ENCODE measurements at places on chromosomes 4 and X.
A peak's percentile ranks its signal among the peaks of the same experiment; 100 is the strongest.

DNA sequence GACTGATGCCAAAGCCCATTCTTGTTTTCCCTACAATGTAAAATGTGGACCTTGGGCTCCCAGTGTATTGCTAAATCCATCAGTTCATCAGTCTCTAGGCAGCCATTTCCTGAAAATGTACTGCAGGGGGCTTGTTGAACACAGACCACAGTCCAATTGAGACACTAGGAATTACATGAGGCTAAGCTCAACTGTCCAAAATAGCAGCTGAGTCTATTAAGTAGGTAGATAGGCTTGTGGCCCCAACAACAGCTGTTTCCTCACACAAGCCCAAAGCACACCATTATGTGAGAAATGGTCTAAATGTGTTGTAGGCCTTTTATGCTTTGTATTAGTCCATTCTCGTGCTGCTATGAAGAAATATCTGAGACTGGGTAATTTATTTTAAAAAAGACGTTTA, 60.0 kb upstream of the PAK3 start:
- DNase-seq, result no peak

DNA sequence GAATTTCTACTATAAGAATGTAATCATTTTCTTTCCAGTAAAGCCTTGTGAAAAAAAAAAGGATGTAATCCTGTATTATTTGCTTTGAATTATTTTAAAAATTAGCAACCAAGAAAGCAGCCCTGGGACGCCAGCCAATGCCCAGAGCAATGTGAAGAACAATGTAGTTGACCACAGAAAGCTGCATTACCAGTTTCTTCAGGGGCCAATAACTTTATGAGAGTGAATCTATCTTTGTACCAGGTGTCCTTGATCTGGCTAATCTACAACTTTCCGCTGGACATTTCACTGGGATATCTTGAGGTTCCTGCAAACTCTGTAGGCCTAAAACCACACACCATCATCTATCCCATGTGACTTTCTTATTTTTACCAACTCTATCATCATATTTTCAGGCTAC, 7.6 kb upstream of the KLHL2 start:
- DNase-seq, result no peak

DNA sequence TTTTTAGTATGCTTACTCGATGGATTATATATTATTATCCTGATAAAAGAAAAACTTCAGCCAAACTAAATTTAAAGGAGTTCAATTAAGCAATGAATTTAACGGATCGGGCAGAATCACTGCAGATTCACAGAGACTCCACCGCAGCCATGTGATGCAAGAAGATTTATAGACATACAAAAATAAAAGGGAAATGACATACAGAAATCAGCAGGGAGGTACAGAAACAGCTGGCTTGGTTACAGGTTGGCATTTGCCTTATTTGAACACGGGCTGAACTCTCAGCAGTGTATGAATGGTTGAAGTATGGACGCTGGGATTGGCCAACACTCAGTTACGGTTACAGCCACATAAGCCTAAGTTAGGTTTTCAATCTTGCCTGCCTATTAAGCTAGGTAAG, 35.4 kb upstream of the DHRSX start:
- no peak for DNase-seq

GRCh38 chr4:159297091-159297490, 194.2 kb downstream of the RAPGEF2 start:
- no peak for DNase-seq

DNA sequence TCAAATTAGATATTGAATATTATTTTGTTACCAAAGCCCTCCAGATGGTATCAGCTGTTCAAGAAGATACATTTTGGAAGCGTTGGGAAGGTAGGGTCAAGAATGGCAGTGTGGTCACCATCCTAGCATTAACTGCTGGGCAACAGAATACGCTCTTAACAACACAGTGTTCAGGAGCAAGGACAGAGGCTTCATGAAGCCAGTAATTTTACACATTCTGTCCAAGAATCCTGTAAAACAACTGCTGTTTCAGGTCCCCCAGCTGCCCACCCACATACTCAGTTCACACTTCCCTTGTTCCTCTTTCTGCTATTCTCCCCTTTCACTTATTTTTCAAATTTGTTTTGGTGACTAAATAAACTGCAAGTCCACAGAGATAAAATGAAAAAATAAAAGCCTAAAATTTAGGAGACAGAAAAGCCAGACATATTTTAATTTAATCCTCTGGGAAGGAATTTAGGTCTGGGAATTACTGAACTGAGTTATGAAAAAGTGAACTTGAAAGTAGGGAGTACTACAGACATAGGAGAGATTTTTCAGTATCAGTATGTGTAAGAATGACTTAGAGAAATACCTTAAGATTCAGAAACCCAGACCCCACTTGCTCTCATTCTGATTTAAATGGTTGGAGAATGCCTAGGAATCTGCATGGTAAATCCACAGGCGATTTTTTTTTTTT, 406.7 kb downstream of the MAPK10 start:
- no peak for DNase-seq

DNA sequence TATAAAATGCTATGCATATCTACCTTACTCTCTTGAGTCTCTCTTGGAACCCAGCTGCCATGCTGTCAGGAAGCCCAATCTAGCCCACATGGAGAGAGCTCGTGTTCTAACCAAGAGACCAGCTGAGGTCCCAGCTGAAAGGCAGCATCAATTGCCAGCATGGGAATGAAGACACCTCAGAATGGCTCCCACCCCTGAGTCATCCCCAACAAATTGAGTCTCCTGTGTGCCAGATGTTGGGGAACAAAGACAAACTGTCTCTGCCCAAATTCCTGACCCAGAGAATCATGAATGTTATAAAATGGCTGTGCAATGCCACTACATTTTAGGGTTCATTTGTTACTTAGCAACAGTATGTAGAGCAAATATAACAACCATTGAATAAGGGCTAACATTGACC, 105.2 kb upstream of the STX18 start:
- no peak for DNase-seq

GRCh38 chr4:24570574-24571236, 13.6 kb downstream of the DHX15 start:
- DNase-seq, result no peak

DNA sequence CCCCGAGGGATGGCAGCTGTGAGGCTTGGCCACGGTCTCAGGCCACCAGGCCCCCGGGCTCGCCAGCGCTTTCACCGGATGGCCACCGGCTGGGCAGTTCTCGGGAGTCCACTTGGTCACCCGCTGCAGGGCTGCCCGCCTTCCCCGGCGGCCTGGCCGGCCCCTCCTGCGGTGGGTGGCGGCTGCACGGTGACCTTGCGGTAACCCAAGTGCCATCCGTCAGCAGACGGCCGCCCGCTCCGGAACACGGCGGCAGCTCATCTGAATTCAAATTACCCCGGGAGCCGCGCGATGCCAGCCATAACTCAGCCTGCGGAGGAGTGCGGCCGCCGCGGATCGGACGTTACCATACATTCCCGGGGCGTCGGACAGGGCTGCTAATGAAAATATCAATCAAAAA, 60.7 kb downstream of the FAM53A start:
- DNase-seq, result no peak

GRCh38 chrX:13371186-13371585, 51.3 kb upstream of the ATXN3L start:
- no peak for DNase-seq

GRCh38 chrX:154408659-154409221, 314 bp downstream of the DNASE1L1 start:
- DNase-seq, result no peak

DNA sequence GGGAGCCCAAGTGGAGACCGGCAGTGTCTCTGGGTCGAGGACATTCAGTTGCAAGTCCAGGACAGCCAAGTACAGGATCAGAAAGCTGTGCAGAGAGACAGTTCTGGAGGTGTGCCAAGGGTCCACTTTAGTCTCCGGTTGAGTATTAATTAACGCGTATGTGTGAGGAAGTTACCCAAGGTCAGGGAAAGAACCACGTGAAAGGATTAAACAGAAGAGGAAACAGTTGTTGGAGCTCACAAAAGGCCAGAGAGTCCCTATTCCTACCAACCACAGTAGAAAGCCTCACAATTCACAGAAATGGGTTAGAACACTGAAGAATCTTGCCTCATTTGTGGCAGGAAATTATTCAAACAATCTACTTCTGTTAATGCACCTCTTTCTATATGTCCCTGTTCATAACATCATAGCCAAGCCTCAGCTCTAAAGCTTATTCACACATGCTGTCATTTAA, 17.9 kb upstream of the NSUN7 start:
- no peak for DNase-seq

- DNase-seq, result peak; percentile 34
Observed at GRCh38 chr4:55396308-55397125, 760 bp downstream of the TMEM165 start.

DNA sequence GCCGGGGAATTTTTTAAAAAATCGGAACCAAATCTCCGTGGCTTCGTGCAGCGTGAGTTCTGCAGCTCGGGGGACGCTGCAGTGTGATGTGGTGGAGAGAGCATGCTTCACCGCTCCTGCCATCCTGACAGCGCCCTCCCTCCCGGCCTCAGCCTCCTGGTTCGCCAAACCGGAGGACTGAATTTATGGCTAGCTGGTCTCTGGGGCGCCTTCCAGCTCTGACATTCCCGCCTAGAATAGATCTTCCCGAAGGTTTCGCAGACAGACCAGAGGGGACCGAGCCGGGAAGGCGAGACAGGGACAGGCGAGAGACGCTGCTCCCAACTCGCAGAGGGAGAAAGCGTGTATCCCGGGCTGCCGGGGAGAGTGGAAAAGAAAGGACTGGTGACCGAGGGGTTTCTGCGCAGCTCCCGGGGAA, 25.9 kb downstream of the HOPX start:
- DNase-seq, result no peak

GRCh38 chr4:77142646-77143028, 14.4 kb upstream of the CCNG2 start:
- DNase-seq, result no peak

DNA sequence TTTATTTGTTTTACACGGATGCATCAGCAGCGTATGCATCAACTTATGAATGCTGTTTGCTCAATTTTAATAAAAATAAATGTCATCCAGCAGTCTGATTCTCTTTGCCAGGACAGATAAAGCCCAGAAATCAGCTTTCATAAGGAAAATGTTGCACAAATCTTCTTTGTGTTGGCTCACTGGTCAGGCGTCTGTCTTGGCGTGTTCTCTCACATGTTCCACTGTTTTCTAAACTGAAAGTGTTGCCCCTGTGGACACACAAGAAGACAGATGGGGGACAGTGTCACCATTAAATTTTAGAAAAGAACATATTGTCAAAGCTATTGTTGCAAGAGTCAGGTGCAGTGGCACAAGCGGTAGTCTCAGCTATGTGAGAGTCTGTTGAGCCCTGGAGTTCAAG, 316.2 kb downstream of the CENPC start:
- DNase-seq, result no peak

GRCh38 chr4:81682492-81682891, 210.8 kb upstream of the RASGEF1B start:
- no peak for DNase-seq

- no peak for DNase-seq
Observed at GRCh38 chr4:177696438-177696966, 254.3 kb upstream of the AGA start.

- DNase-seq, result peak; percentile 30
Observed at GRCh38 chrX:3743801-3744439, 30.5 kb upstream of the PRKX start.

DNA sequence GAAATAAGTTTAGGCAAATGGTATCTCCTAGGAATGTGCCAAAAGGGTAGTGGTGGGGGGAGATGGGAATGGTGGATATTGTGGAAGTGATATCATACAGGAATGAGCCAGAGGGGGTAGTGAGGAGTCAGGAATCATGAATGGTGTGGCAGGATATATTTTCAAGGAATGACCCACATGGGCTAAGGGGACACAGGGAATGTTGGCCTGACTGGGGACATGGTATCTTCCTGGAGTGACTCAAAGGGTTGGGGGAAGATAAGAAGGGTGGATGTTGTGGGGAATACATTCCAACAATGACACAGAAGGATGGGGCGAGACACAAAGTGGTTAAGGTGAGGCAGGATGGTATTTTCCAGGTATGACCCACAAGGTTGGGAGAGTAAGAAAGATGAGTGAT, 60.6 kb downstream of the MAOA start:
- no peak for DNase-seq

GRCh38 chr4:148926276-148927260, 484.4 kb upstream of the NR3C2 start:
- DNase-seq, result no peak

GRCh38 chr4:52842792-52843191, 19.3 kb upstream of the RASL11B start:
- no peak for DNase-seq

DNA sequence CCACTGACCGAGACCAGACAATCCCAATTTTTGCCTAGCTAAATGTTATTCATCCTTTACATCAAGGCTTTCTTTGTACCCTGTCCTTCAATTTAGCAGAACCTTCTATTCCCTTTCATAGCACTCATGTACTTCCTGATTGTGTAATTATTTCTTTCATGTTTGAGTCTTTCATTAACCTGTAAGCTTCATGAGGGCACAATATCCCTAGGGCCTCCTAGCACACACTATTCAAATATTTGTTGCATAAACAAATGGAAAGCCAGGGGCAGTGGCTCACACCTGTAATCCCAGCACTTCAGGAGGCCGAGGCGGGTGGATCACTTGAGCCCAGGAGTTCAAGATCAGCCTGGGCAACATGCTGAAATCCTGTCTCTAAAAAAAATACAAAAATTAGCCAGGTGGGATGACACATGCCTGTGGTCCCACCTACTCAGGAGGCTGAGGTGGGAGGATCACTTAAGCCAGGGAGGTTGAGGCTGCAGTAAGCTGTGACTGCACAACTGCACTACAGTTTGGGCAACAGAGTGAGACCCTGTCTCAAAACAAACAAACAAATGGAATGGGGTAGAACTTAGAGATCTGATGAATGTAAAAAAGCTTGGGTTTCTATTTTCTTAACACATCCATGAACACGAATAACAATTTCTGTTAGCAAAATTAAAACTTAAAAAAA, 59.0 kb downstream of the SAT1 start:
- no peak for DNase-seq

- DNase-seq, result no peak
Observed at GRCh38 chr4:53785996-53786395, 194.7 kb upstream of the LNX1 start.
